T-helper 1 cell (primary cell): ENCODE measurements at places on chromosomes 4 and X.

DNA sequence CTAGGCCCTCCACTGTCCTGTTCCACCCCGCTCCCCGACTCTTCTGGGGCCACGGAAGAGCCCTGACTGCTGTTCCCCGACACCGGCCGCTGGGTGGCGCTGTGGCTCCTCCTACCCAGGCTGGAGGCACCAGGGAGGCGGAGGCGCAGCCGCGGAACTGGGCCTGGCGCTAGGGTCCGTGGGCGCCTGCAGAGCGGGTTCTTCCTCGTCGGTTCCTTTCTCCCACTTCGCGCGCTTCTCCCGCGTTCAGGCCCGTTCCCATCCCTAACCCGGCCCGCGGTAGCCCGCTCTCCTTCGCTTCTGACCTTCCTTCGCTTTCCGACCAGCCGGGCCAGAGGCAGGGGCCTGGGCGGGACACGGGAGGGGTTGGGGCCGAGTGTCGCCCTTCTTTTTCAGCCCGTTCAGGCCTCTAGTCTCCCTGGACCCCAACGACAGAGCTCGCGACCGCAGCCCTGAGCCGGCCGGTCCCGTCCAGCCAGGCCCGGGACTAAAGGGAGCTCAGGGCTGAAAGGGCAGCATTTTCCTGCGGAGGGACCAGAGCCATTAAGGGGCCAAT lies 34.3 kb downstream of the NALF2 start:
- peak; percentile 64 for DNase-seq

- no peak for DNase-seq
Observed at GRCh38 chr4:142265536-142265935, 580.6 kb downstream of the INPP4B start.

GRCh38 chr4:165403637-165404036 lies 24.8 kb downstream of the CPE start:
- no peak for DNase-seq

- no peak for DNase-seq
Observed at GRCh38 chrX:105975382-105975781, 63.1 kb downstream of the SERPINA7 start.

- no peak for DNase-seq
Observed at GRCh38 chr4:5232549-5232948, 181.3 kb downstream of the STK32B start.

- DNase-seq = no peak
Observed at GRCh38 chr4:52788806-52789205, 37.6 kb upstream of the ERVMER34-1 start.

DNA sequence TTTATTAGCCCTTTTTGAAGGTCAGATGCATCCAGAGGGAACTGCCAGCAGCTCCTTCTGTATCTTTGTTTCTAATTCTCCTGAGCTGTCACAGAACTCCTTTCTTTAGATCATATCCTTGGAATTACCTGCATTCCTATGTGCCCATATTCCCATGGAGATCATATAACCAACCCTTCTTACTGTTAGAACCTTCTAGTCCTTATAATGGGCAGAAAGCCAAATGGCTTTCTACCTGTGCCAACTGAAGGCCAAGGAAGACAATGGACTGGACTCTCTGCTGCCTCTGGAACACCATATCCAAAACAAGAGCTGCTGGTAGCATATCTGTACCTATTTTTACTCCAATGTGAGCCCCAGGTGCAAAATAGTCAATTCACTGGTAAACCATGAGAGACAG lies 60.7 kb downstream of the TBC1D9 start:
- DNase-seq = no peak

DNA sequence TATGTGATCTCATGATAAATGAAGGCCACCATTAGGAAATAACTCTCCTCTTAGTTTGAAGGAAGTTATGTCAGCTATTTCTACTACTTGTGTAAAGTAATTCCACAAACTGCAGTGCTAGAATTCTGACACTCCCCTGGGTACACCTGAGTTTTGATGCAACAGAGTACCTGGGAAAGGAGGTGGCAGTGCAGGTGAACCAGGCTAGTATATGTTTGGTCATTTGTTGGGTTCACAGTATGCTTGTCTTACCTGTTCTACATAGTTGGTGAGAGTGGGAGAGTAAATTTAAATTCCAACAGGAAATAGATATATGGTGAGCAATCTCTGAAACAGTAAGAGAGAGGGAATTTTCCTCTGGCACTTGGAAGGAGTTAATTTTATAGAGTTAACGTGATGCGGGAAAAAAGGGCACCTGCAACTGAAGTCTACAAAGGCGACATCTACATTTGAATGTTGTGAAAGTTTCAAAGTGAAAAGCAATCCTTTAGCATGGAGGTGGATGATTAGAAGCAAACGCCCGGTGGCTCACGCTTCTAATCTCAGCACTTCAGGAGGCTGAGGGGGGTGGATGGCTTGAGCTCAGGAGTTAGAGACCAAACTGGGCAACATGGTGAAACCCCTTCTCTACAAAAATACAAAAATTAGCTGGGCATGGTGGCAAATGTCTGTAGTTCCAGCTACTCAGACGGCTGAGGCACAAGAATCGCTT lies 8.3 kb upstream of the SLC10A6 start:
- DNase-seq = no peak

GRCh38 chr4:751676-752075 lies 46.0 kb downstream of the PCGF3 start:
- DNase-seq = no peak

DNA sequence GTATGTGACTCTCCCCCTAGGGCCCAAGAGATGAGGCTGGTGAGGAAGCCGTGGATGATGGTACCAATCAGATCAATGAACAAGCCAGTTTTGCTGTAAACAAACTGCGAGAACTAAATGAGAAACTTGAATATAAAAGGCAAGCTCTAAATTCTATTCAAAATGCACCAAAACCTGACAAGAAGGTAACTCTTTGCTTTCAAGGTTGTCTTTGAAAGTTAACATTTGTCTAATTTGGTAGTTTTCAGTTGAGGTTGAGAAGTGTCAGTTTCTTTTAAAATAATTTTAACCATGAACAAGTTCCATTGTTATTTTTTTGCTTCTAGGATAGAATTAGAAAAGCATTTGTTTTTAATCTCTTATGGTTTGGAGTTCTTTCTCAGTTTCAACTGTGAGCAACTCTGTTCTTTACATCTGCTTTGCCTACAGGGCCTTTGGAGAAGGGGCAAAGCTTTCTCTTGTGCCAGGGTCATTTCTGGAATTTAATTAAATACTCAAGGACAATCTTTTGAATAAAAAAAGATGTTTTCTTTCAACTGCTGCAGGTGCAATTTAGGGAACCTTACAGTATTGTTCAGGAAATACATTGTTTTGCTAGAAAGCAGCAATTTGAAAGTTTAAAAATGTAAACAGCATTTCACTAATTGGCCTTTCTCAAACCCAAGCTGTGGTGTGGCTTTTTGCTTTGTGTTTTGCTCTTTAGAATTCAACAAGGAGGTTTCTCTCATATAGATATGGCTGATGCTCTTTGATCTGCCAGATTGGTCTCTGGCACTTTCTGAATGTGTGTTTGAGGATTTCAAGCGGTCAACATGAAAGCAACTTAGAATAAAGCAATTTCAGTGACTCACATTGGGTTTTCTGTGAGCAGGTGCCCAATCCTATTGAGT lies 62.9 kb downstream of the LRP2BP start:
- no peak for DNase-seq

GRCh38 chrX:136215559-136215958 lies 35.6 kb downstream of the MAP7D3 start:
- DNase-seq = no peak

DNA sequence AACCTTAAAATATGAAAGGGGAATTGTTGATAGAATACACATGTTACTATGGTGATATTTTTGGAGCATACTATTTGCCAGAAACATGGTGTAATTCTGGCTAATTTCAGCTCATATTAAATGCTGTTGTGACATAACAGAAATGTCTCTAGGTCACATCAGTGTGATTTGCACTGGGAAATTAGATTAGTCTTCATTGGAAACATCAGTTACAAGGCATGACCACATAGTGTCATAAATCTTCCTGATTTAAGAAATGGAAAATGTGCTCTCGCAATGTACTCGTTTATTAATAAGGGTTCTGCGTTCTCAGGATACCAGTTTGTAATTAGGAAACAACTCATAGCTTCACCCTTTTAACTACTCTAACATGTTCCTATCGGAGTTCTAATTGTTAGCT lies 72.9 kb upstream of the GYPA start:
- no peak for DNase-seq

- DNase-seq = no peak
Observed at GRCh38 chr4:80781431-80781830, 249.1 kb upstream of the BMP3 start.

DNA sequence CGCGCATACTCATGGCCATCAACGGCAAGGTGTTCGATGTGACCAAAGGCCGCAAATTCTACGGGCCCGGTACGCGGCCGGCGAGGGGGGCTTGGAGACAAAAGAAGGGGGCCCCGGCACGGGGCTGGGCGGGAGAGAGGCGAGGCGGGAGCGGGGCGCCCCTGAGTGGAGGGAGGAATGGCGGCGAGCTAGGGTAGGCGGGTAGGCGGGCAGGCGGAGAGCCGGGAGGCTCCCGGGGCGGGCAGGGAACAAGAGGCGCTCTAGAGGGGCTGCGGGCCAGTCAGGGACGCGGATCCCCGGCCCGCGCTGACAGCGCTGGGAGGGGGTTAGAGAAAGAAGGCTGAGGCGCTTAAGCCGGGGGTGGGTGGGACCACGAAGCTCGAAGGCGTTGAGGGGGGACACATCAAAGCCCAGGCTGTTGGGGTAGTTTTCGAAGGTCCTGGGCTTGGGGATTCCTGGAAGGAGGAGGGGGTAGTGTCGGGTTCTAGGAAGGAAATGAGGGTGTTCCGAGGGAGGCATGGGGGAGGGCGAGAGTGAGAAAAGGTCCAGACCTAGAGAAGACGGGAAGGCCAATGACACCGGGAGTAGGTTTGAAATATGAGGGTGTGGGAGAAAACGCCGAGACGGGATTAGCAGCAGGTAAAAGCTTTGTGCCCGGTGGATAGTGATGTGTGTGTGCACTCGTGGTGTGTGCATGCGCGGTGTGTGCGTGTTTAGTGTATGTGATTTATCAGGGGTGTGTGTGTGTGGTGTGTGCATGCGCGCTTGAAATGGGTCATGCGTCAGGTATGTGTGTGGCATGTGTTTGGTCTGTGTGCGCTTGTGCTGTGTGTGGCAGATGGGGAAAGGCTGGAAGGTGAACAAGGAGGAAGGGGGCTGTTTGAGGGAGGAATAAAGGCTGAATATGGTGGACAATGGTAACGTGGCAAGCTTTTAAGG lies 807 bp downstream of the PGRMC1 start:
- peak; percentile 12 for DNase-seq

DNA sequence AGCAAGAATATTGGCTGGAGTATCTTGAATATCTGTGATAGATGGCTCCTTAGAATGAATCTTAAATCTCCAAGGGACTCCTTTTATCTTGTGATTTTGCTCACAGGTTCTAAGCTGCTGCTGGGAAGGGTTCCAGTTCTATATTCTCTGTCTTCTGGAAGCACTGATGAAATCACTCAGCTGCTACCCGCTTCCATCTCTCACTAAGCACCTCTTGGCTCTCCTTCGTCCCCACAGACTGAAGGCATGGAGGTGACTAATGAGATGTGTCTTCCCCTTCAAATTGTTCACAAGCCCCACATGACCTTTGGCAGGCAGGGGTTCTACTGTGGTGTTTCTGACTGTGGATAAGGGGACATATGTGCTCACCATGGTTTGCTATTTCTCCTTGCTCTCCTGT lies 75.9 kb downstream of the C4orf51 start:
- no peak for DNase-seq

DNA sequence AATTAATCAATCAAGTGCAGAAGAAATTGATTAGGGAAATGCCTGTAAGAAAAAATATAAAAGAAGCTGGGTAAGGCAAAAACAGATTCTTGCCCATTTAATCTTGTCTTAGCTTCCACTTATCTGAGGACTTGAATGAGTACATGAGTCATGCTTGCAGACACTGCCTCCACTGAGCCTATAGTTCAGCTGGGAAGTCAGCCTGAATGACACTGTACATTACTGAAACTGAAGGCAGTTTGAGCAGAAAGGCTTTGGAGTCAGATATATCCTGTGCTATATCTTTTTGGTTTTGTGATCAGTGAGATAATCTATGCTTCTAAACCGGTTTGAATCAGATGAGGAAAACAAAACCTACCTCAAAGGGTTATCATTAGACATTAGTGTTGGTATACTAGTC lies 61.3 kb downstream of the NUDT11 start:
- no peak for DNase-seq

DNA sequence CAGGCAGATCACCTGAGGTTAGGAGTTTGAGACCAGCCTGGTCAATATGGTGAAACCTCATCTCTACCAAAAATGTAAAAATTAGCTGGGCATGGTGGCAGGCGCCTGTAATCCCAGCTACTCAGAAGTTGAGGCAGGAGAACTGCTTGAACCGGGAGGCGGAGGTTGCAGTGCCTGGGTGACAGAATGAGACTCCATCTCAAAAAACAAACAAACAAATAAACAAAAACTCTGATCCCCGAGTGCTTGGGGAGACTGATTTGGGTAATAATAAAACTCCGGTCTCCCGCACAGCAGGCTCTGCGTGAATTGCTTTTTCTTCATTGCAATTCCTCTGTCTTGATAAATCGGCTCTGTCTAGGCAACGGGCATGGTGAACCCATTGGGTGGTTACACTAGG lies 73.4 kb downstream of the HPRT1 start:
- no peak for DNase-seq

- DNase-seq = no peak
Observed at GRCh38 chr4:26916195-26916594, 55.6 kb downstream of the STIM2 start.

DNA sequence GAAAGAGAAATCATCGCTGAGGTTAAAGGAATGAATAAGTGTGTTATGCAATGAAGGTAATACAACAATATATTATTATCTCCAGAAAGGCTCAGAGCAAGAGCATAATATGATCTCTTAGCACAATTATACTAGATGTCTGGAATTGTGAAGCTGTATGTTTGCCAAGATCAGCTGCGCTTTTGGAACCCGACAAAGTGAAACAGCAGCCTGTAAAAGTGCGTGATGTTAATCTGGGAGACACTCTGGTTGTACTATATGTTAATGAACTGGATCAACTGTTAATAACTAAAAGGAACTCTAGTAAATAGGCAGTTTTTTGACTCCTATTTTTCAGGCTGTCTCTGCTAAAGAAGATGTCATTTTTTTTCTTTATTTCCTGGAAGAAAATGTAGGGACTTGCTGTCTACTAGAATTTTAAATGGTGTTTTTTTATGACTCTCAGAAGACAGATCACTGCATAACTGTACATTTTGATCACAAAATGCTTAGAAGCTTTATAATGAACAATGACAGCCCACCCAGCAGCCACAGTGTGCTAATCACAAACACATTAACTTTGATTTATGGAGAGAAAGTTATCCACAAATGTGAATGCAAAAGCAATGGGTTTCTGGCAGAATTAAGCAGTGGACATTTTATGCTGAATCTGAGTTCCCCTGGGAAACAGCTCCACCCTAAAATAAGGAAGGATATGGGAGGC lies 50.2 kb downstream of the UGT2B28 start:
- no peak for DNase-seq

- DNase-seq = no peak
Observed at GRCh38 chr4:110613745-110614144, 9.1 kb downstream of the PITX2 start.
